DMS 273 treated with DMSO at 0.1 percent for 48 hours (cell line): ENCODE measurements at places on chromosomes 3 and 15.

GRCh38 chr3:62378921-62379320 is 5.6 kb upstream of the FEZF2 start:
- no peak for DNase-seq

- DNase-seq, result no peak
Observed at GRCh38 chr3:178583963-178584575, 47.8 kb downstream of the KCNMB2 start.

- DNase-seq, result no peak
Observed at GRCh38 chr3:64612082-64612860, 75.5 kb downstream of the ADAMTS9 start.

GRCh38 chr15:62727501-62727900 is 315.0 kb upstream of the TPM1 start:
- DNase-seq, result no peak

GRCh38 chr3:177921153-177921552 is 615.1 kb upstream of the KCNMB2 start:
- DNase-seq, result no peak
